ENCODE measurements at places on chromosomes 1 and 21. TPM values are rescaled to one million over a fixed set of nuclear protein-coding genes. Genes with fewer than 3 reads are reported as not detected.

Gene ANKRD34A
- total RNA-seq: 6.1 TPM

Gene TNNT2
- not detected for total RNA-seq

Gene LCE3E
- not detected for total RNA-seq

Gene MMEL1
- 1.4 TPM for total RNA-seq

Gene MEGF6
- 2.6 TPM for total RNA-seq

Gene LCE1E
- total RNA-seq: not detected

Gene CTNNBIP1
- total RNA-seq: 7.5 TPM

Gene C1orf122
- total RNA-seq: 10.8 TPM

Gene KRTAP8-1
- not detected for total RNA-seq

Gene ST6GALNAC5
- total RNA-seq: not detected

Gene NPPB
- not detected for total RNA-seq

Gene PERM1
- total RNA-seq: not detected

Gene MSH4
- total RNA-seq: 0.39 TPM

DNA sequence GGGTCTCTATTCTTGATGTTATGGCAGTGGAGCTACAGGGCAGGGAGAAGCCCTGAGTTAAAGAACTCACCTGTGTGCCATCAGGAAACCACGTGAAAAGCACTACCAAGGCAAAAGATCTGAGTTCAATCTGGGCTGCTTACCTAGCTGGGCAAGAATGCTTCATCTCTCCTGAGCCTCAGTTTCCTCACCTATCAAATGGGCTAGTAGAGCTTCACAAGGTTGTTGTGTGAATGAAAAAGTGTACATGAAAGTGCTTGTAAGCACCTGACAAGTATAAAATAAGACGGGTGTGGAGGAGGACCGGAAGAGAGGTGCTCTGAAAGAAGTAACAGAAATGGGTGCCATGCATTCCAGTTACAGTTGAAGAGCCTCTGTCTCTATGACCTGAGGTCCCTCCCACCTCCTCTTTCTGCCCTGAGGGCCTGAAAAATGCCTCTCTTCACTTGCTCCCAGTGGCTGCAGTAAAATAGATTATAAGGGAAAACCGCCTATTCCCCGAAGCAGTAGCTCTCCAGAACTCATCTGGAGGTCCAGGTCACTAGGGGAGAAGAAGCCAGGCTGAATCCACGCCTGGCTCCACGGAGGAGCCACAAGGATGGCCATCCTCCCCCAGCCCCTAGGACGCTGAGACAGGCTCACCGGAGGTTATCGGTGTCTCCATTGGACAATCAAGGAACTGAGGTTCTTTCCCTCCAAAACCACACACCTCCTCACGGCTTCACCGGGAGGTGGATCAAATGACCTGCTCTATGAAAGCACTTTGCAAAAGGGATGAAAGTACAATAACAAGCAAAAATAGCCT, 1.4 kb downstream of the GPR161 start:
- no peak overlapping the region for H3K27ac ChIP-seq
- peaks cover 38% of the 10 kb centered on the region for H3K4me1 ChIP-seq
- H3K27me3 ChIP-seq: peaks cover 43% of the 10 kb centered on the region
- no peaks in the 10 kb centered on the region for H3K36me3 ChIP-seq
- no peak for DNase-seq

DNA sequence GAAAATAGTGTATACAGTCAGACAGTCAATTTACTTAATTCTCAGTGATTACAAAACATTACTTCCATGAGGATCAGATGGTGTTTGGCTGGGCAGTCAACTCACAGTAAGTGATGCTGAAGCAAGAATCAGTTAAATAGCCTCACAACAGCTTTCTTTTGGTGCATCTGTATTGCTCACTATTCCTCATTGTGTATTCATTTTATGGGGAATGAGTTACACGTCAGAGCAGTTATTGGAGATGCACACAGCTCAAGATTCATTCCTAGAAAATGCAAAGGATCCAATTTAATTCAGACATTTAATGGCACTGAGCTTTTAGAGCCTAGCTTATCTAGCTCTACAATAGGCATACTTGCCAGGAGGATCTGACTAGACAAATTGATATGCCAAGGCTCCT, 150.6 kb downstream of the HS2ST1 start:
- no peak overlapping the region for H3K4me3 ChIP-seq
- H3K27me3 ChIP-seq: no peaks in the 10 kb centered on the region
- H3K27ac ChIP-seq: no peak overlapping the region

DNA sequence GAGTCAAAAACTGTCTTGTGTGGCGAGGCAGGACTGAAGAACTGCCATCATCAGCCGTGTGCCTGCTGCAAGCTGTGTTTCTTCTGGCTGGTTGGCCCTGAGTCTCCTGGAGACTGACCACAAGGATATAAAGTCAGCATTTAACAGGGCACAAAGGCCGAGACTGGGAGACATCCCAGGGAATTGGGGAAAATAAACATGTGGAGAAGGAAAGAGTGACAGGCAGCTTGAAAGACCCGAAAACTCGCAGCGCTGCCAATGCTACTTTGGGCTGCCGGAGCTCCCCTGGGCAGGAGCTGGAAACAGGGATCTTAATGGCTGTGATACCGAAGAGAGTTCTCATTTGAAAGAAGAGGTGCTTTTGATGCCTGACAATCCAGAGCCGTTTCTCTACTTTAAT, 125.3 kb upstream of the HMGB4 start:
- H3K4me1 ChIP-seq: no peaks in the 10 kb centered on the region
- no peaks in the 10 kb centered on the region for H3K36me3 ChIP-seq
- H3K27me3 ChIP-seq: peaks cover 9% of the 10 kb centered on the region
- H3K27ac ChIP-seq: no peak overlapping the region

GRCh38 chr1:11598461-11598860, 55.8 kb downstream of the FBXO2 start:
- no peaks in the 10 kb centered on the region for H3K36me3 ChIP-seq
- peaks cover 14% of the 10 kb centered on the region for H3K27me3 ChIP-seq
- no peak overlapping the region for H3K4me3 ChIP-seq
- H3K27ac ChIP-seq: no peak overlapping the region

GRCh38 chr1:46900401-46900800, 40.9 kb downstream of the CYP4A11 start:
- peaks cover 10% of the 10 kb centered on the region for H3K27me3 ChIP-seq
- no peaks in the 10 kb centered on the region for H3K4me1 ChIP-seq

DNA sequence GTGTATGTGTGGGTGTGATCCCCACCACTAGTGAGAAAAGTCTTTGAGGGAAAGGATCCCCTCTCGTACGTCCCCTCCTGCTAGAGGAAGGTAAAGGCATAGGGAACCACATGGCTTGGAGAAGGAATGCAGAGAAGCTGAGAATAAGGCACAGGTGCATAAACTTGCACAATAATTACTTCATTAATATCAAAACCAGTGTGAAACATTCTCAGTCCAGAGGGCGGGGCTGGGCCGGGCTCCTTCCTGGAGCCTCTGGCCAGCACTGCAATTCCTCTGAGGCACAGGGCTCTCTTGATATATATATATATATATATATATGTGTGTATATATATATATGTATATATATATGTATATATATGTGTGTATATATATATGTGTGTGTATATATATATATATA, 162.6 kb downstream of the TSEN15 start:
- no peak for DNase-seq
- H3K4me3 ChIP-seq: no peak overlapping the region
- no peaks in the 10 kb centered on the region for H3K4me1 ChIP-seq

GRCh38 chr1:210786546-210786945, 347.4 kb downstream of the KCNH1 start:
- H3K27ac ChIP-seq: no peak overlapping the region
- DNase-seq: no peak
- no peak overlapping the region for H3K4me3 ChIP-seq
- no peaks in the 10 kb centered on the region for H3K4me1 ChIP-seq
- peaks cover 13% of the 10 kb centered on the region for H3K27me3 ChIP-seq
- no peaks in the 10 kb centered on the region for H3K36me3 ChIP-seq

DNA sequence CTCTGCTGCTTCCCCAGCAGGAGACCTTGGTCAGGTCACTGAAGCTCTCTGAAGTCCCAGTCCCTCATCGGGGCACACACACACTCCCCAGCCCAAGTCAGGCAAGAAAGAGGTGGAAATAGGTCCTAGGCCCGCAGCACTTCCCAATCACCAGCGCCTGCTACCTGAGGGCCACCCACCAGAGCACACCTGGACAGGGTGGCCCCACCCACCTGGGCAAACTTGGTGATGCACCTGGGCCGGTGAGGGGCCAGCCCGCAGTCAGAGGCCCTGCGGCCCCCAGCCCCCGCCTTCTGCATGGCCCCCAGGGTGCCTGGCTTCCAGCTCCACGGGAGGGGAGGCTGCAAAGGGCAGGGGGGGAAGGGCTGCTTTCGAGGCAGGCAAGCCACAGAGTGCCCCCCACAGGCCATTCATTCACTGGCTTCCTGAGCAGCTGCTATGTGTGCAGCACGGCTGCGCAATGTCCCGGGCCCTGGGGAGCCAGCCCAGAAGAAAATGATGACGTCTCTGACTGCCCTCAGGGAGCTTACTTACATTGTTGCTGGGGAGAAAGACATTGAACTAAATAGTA, 4.7 kb downstream of the SH2D5 start:
- H3K27me3 ChIP-seq: peaks cover 21% of the 10 kb centered on the region
- no peak overlapping the region for H3K4me3 ChIP-seq
- DNase-seq: no peak
- H3K36me3 ChIP-seq: no peaks in the 10 kb centered on the region

- no peak overlapping the region for H3K4me3 ChIP-seq
- H3K27ac ChIP-seq: no peak overlapping the region
- no peaks in the 10 kb centered on the region for H3K27me3 ChIP-seq
- no peak for DNase-seq
- H3K36me3 ChIP-seq: no peaks in the 10 kb centered on the region
- H3K4me1 ChIP-seq: no peaks in the 10 kb centered on the region
These were observed 71.2 kb downstream of the CASZ1 start for GRCh38 chr1:10724948-10725847.

GRCh38 chr1:160997323-160998038, 23.5 kb downstream of the F11R start:
- H3K36me3 ChIP-seq: peaks cover 5% of the 10 kb centered on the region
- DNase-seq: peak; percentile 71
- H3K4me1 ChIP-seq: peaks cover 18% of the 10 kb centered on the region
- no peak overlapping the region for H3K4me3 ChIP-seq
- no peaks in the 10 kb centered on the region for H3K27me3 ChIP-seq

DNA sequence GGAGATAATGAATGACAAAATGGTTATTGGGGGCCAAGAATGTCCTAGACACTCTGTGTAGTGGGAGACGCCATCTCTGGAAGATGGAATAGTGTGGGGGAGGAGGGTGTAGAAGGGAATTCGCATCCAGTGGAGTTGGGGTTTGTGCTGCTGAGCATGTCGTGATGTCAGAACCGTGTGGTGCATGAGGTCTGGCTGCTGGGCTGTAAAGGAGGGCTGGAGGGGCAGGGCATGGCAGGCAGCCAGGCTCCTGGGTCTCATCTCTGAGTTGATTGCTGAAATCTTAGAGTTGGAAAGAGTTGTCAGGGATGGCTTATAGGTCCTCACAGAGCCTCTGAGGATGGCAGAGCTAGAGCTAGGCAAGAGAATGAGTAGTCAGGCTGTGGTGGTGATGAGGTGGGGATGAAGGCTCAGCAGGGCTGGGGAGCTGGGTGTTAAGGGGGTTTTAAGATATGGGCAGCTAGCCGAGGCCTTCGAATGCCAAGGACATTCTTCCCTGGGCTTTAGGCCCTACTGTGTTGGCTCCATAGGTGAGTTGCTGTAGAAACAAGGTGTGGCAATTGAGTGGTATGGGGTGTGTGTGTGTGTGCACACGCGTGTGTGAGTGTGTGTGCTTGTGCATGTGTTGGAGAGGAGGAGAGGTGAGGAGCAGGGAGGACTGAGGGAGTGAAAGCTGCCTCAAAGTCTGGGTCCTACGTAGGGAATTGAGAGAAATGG, 1.9 kb downstream of the PPFIA4 start:
- H3K4me1 ChIP-seq: peaks cover 19% of the 10 kb centered on the region
- H3K27ac ChIP-seq: no peak overlapping the region
- H3K27me3 ChIP-seq: peaks cover 4% of the 10 kb centered on the region
- no peak for DNase-seq
- peaks cover 23% of the 10 kb centered on the region for H3K36me3 ChIP-seq
- H3K4me3 ChIP-seq: peak overlapping the region; percentile 82

- DNase-seq: no peak
- peaks cover 7% of the 10 kb centered on the region for H3K27me3 ChIP-seq
- no peaks in the 10 kb centered on the region for H3K36me3 ChIP-seq
- H3K4me3 ChIP-seq: no peak overlapping the region
- H3K27ac ChIP-seq: no peak overlapping the region
- H3K4me1 ChIP-seq: no peaks in the 10 kb centered on the region
These were observed 114.3 kb downstream of the NAV1 start for GRCh38 chr1:201653233-201653632.

DNA sequence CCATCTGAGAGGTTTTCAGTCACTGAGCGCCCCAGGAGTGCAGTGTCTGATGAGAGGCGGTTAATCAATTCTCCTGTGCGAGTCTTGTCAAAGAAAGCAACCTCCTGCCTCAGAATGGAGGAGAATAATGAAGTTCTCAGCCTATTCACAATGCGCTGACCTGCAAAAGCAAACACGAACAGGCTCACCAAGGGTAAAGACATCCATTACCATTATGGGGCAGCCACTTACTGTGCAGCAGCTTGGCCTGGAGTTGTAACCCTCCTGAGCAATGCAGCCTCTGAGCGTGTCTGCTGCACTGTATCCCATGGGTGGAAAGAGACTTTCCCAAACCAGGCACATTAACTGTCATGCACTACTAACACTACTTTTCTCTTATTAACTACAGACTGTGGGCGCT, 11.0 kb downstream of the ABCB10 start:
- no peak overlapping the region for H3K27ac ChIP-seq
- peaks cover 32% of the 10 kb centered on the region for H3K4me1 ChIP-seq
- H3K36me3 ChIP-seq: peaks cover 38% of the 10 kb centered on the region
- no peak overlapping the region for H3K4me3 ChIP-seq

GRCh38 chr1:56920591-56921001, 45.2 kb downstream of the C8B start:
- H3K27me3 ChIP-seq: peaks cover 6% of the 10 kb centered on the region
- DNase-seq: no peak
- no peaks in the 10 kb centered on the region for H3K36me3 ChIP-seq
- no peaks in the 10 kb centered on the region for H3K4me1 ChIP-seq
- H3K27ac ChIP-seq: no peak overlapping the region
